ENCODE measurements at places on chromosomes 13 and 19. TPM values are rescaled to one million over a fixed set of nuclear protein-coding genes. Genes with fewer than 3 reads are reported as not detected.

Gene ZNF441
- 20.5 TPM for total RNA-seq

Gene SOX1
- total RNA-seq = not detected

Gene SBK3
- not detected for total RNA-seq

Gene FCHO1
- total RNA-seq = 0.68 TPM

Gene ADPRHL1
- total RNA-seq = 0.37 TPM

Gene ZNF536
- not detected for total RNA-seq

Gene ZNF433
- total RNA-seq = 7.9 TPM

Gene KISS1R
- not detected for total RNA-seq

Gene RGS9BP
- 0.31 TPM for total RNA-seq

Gene ZNF440
- total RNA-seq = 8.8 TPM

Gene SHC2
- total RNA-seq = 0.13 TPM

Gene C13orf46
- total RNA-seq = 0.68 TPM
